Activated T-cell treated with anti-CD3 and anti-CD28 coated beads for 1 hour (primary cell): ENCODE measurements at places on chromosomes 3 and 15.
A peak's percentile ranks its signal among the peaks of the same experiment; 100 is the strongest.

DNA sequence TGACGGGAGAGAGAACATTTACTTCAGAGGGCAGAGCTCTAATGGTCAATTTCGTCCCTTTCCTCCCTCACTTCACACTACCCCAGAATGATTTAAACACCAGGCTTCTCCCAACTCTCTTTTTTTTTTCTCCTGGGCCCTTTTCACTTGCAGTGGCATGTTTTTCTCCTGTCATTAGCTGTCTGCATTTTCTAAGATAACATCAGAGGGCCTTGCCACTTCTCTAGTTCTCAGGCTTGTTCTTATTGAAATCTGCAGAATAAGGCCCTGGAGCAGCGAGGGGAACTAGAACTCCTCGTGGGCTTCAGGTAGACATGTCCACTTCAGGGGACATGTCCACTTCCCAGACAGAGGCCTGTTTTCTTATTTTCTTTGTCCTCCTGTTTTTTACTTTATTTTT lies 514.4 kb upstream of the TBL1XR1 start:
- no peak for DNase-seq

DNA sequence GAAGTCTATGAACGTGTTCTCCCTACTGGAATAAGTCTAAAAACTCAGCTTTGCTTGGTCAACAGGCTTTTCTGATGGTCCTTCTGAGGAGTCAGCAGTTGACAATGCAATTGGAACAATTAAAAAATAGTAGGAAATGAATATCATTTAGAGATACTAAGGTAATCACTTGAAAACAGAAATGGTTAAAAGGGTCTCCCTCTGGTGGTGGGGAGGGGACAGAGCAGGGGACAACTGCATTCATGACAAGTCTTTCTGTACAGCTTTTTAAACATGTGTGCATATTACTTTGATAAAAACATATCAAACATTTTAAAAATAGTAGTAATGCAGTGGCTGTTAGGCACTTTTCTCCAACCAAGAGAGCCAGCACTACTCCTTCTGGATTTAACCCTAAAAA lies 119.9 kb upstream of the FHIT start:
- DNase-seq: no peak

DNA sequence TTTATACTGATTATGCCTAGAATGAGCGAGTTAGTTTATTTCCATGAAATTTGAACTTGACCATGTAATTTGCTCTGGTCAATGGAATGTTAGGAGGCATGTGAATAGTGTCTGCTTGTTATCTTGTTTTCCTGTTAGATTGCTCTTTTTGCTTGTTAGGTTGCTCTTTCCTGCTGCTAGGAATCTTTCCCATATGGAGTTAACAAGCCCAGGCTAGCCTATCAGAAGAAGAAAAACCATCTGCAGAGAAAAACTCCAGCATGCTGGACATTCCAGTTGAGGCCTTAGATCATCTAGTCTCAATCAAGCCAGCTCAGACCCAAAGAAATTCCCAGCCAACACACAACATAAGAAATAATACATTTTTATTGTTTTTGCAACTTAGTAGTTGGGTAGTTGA lies 470.2 kb upstream of the AGTR1 start:
- no peak for DNase-seq

DNA sequence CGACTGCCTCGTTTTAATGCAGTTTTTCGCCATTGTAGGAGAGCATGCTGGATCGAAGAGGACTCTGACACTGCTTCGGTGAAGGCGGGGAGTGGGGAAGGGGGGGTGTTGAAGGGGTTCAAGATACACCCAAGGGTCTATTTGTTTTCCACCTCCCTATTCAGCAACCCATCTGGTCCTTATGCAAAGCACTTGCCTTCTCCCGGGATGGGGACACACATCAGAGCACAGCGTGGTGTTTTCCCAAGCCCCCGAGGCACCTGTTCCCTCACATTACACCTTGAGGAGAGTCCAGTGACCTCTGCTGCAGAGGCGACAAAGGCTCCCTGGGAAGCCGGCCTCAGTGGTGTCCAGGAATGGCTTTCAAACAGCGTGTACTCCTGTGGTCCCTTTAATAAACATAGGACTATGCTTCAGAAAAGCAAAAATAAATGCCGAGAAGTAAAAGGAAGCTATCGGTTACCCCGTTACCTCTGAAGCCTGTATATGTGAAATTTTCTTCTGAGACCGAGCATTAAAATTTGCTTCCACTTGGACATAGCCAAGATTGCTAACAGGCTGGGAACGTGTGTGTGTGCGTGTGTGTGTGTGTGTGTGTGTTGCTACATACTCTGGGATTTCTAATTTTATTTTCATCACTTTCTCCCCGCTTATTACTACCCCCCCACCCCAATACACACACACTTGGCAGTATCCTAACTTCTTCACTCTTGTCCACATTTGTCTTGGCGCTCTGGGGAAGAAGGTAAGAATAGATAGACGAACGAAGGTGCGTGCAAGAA lies 53.2 kb downstream of the CCDC54 start:
- DNase-seq: no peak

GRCh38 chr3:105938806-105939205 lies 70.0 kb upstream of the CBLB start:
- DNase-seq: no peak

- DNase-seq: no peak
Measured at GRCh38 chr15:91302588-91303439, 202.8 kb downstream of the SV2B start.

DNA sequence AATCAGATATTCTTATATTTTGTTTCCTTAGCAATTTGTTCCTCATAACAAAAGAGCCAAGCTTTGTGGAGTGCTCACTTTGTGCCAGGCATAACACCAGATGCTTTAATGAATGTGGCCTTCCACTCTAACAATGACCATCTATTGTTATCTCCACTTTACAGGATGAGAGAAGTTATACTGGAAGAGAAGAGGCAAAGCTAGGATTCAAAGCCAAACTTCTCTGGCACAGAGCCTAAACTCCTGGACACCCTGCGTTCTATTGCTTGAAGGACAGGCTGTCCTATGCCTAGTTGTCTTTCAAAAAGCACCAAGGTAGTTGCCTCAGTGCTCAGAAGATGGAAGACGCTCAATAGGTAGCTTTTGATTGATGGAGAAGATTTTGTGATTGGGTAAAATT lies 123.2 kb upstream of the FEZF2 start:
- DNase-seq: no peak

DNA sequence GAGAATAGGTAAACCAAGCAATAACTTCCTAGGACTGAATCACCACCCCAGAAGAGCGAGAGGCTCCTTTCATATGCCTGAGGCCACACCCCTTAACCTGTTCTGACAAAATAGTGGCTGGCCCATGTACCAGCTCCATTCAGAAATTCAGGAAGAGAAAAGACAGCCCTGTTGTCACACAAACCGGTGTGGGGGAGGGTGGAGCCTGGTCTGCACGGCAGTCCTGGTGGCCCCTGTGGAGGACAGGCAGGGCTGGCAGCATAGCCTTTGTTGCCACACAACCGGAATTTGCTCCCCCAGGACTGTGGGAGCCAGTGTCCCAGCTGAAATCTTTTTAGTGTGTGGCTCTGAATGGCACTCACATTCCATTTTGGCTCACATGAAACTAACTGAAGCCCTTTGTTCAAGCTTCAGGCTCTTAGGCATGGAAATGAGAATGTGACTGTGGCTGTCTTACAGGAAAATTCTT lies 23.8 kb downstream of the RLBP1 start:
- no peak for DNase-seq

GRCh38 chr3:130420466-130420865 lies 75.0 kb downstream of the COL6A5 start:
- DNase-seq: no peak

GRCh38 chr3:46566040-46566641 lies at the start of gene LRRC2:
LRRC2 (minus strand) TSS chr3:46566302; CDS start chr3:46551591, 14,711 bp downstream.
- DNase-seq: no peak

GRCh38 chr3:130565224-130565623 lies 48.2 kb downstream of the COL6A6 start:
- DNase-seq: no peak

DNA sequence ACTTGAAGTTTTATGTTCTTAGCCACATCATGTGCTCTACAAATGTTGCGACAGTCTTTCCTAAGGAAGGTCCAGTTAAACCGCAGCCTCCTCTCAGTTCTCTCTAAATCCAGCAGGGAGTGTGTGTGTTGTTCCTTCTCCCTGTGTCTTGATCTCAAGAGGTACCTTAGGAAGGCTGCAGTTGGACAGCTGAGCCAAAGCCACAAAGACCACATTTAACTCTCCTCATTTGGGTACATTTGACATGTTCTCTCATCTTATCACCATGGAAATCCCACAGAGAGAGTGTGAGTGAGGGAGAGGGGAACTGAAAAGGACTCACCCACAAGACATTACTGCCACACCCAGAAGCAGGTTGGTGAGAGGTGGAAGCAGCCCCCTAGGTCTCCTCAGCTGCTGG lies 79.5 kb downstream of the CD200R1L start:
- DNase-seq: no peak

- DNase-seq: no peak
Measured at GRCh38 chr15:48570822-48571221, 74.7 kb downstream of the FBN1 start.

- no peak for DNase-seq
Measured at GRCh38 chr3:172447611-172448579, at the start of gene GHSR. GHSR (minus strand) TSS chr3:172448456; CDS start chr3:172448413, 43 bp downstream.

DNA sequence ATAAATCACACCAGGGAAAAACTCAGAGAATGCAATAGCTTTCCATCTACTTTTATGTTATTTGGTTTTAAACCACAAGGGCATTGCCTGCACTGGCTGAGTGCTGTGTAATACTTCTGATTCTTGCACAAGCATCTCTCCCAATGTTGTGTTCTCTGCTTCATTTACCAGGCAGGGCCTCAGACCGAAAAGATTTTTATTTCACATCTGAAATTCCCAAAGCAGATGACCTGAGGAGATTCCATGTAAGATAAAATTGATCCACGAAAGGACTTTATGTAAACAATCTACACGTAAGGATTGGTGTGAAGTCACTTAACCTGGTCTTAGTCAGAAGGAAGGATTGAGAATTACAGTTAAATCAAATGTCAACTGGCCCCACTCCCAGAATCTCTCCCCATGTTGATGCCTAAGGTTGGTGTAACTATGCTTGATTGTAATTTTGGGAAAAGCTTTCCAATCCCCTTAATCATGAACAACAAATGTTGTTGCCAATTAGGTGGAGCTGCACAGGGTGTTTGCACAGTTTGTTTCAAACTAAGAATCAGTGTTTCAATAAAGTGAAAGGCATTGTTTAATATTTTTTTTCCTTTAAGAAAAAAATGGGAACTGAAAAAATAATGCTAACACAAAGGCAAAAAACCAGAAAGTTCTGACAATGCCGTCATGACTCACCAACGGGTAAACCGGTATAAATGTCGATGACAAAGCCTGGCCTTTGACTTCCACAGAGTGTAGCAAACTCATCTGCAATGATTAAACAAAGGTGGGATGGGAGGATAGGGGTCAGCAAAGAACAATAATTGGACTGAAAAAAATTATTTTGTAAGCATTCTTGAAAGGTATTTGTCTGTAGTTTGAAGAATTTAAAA lies 128.6 kb downstream of the DUT start:
- DNase-seq: no peak

GRCh38 chr3:40309925-40310695 lies 603 bp downstream of the EIF1B start:
- DNase-seq: peak; percentile 17

- DNase-seq: no peak
Measured at GRCh38 chr3:122727294-122727693, 46.7 kb downstream of the PARP14 start.

- DNase-seq: no peak
Measured at GRCh38 chr15:80864666-80865065, 85.5 kb downstream of the CEMIP start.

DNA sequence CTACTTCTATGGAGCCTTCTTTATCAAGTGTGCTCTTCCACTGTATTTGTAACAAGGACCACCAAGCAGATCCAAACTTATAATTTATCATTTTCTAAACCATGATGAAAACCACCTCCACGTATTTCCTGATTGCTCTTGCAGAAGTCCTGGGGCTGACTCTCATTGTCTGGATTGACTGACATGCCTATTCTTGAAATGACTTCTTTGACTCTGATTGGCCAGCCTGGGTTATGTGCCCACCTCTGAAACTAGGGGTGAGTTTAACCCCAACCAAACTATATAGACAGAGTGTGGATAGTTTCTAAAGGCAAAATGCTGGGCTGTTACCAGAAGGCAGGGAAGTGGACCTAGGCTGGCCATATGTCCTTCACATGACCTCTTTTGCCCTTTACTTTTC lies 12.7 kb downstream of the TMPRSS7 start:
- DNase-seq: no peak

- DNase-seq: no peak
Measured at GRCh38 chr3:180871901-180872300, 40.6 kb upstream of the FXR1 start.

DNA sequence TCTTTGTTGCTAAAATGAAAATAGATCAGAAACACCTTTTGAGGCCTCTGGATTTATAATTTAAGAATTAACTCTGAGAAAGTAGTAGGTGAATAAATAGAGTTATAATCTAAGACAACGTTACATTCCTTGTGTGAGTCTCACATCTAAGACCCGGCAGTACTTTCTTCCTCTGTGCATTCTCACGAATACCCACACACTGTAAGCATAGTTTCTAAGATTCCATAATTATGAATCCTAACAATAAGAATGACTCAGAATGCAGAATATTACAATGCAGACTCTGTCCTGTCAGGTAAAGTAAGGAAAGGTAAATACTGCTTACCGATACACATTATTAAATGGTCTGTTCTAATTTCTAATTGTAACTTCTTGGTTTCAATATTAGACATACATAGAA lies 257.7 kb upstream of the CNTN6 start:
- no peak for DNase-seq

DNA sequence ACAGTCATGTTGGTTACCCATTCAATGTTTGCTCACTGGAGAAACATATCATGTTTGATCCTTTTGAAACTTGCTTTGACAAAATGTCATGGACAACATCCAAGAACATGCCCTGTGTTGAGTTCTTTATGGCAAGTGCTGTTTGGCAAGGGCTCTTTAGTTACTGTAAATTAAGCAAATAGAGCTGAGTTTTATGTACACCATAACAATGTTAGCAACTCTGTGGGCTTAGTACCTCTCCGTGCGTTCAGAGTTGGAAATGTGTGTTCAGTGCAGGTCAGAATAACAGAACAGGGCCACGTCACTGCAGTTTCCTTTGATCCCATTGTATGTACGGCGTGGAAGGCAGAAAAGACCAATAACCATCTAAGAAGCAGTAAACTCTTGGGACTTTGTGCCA lies 132.5 kb downstream of the MYRIP start:
- DNase-seq: no peak

DNA sequence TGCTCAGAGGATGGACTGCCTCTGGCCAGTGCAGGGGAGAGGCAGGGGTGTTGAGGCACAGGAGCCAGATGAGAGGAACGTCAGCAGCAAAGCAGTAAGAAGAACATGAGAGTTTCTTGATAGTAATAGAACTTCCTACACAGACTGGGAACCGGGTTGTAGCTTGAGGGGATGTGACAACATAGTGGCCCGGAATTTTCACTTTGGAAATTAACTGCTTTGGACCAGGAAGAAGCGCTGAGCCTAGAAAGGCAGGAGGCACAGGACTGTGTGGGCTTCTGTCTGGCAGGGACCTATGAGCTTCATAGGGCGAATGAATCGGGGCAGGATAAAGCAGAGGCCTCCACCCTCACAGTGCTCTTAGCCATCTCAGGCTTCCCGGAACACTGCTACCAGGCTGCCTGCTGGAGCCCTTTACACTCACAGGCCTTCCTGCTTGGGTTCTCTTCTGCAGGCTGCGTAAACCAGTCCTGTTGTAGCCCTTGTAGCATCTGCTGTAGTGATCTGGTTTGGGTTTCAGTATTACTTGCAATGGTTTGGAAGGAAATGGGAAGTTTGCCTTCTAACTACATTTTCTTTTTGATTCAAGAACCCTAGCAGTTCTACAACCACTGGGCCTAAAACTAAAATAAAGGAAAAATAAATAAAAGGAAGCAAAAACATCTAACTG lies 3.3 kb upstream of the ADPGK start:
- DNase-seq: no peak
